ENCODE measurements at places on chromosomes 2 and 18.

GRCh38 chr2:84946204-84947009 lies 24.6 kb upstream of the KCMF1 start:
- no peak for DNase-seq

GRCh38 chr2:191607096-191607495 lies 70.8 kb upstream of the NABP1 start:
- DNase-seq = no peak

DNA sequence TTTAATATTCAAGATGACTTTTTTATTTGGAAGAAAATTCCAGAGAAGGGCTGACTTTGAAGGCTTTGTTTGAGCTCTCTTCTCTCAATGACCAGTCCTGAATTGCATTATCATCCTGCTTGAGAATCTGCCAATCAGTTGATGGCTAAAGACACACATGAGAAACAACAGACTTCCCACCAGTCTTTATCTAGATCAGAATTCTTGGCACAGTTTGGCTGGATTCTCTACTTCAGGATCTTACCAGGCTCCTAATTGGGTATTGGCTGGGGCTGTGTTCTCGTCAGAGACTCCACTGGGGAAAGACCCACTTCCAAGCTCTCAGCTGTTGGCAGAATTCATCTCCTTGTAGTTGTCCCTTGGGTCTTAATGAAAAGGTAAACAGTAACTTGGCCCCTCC lies 86.0 kb downstream of the WDSUB1 start:
- DNase-seq = no peak

DNA sequence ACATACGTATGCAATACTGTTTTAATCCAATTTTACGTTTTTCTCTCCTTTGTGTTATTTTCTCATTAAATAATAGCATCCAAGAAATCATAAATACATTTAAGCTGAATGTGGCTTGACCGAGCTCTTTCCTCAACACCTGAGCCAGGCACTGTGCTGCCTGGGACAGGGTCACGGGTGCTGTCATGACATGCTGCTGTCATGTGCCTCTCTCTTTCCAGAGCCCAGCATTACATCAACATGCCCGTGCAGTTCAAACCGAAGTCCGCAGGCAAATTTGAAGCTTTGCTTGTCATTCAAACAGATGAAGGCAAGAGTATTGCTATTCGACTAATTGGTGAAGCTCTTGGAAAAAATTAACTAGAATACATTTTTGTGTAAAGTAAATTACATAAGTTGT lies 94.1 kb upstream of the LDLRAD4 start:
- no peak for DNase-seq

- no peak for DNase-seq
Observed at GRCh38 chr2:223598994-223599639, 3.0 kb downstream of the SCG2 start.

GRCh38 chr18:44324361-44324760 lies 356.3 kb upstream of the SETBP1 start:
- DNase-seq = no peak

All from posterior cingulate gyrus (tissue), 11 donors.